Right lung (tissue), 10 donors: ENCODE measurements at places on chromosomes 6 and 20.

DNA sequence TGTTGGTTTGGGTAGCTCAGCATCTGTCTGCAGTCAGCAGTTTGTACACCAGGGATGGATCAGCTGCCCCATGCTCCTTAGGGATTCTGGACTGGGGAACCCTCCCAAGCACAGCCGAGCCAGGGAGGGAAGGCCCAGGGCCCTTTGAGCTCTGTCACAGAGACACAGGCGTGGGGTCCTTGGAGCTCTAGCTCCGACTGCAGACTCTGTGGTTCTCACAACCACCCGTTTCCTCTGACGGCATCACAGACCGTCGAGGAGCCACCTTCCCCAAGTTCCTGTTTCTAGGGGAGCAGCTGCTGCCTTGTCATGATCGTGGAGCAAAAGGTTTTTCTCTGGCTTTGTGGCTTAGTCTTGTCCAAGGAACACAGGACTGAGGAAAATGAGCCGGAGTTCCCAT is at the start of gene SLA2:
Gene SLA2, minus strand, starts transcription at position 199 of the 400 bp plus-strand sequence. CDS start 4,861 bp downstream, outside the sequence.
- no peak for DNase-seq

GRCh38 chr6:40328386-40328985 is 258.7 kb downstream of the LRFN2 start:
- DNase-seq, result peak; percentile 21

GRCh38 chr6:15804164-15805154 is 141.6 kb upstream of the DTNBP1 start:
- DNase-seq, result no peak

- no peak for DNase-seq
Observed at GRCh38 chr20:36541768-36542488, 609 bp downstream of the MYL9 start.

DNA sequence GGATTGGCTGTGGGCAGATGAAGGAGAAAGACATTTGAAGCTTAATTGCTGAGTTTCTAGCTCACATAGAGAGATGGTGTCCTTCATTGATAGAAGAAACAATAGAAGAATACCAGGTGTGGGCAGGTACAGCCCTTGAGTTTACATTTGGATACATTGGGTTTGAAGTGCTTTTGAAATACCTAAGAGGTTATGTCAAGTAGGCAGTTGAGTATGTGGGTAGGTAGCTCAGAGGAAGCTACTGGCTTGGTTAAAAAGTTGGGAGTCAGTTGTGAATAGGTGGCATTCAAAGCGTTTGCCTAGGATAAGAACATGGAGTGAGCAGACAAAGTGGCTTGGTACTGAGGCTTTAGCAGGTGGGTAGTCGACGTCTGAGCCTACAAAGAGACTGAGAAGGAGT is 25.0 kb downstream of the NDUFAF5 start:
- DNase-seq, result no peak

DNA sequence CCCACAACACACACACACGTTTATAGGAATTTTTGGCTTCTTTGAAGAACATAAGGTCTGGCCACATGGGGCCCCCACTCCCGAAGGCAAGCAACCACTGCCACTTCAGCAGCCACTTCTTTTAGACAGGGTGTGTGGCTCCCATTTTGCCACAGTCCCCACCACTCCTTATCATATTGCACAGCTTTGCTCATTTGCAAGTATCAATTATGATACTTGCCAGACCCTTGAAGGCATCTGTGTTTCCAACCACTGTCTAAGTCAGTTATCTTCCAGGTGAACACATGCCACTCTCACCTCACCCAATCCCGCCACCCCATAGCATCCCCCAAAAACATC is 73.1 kb downstream of the NOL4L start:
- no peak for DNase-seq

DNA sequence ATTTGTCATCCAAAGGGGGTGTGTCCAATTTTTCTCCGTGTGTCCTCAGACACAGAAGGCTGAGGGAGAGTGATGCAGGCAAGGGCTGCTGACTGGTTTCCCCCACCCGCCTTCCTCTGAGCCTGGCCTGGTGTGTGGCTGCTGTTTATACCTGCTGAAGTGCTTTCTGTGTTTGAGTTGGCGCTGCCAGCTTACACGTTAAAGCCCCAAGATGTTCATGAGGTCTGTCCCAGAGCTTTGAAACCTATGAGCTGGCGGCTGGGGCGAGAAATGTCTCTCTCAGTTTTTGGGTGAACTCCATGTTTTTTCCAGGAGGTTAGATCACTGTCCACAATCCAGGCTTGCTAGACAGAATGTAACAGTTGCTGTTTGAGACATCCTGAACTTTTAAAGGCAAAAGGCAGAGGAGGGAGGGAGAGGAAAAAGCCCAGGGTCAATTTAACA is 69.0 kb upstream of the CCN2 start:
- no peak for DNase-seq

- peak; percentile 4 for DNase-seq
Observed at GRCh38 chr6:167442245-167442644, 117.4 kb downstream of the TTLL2 start.

DNA sequence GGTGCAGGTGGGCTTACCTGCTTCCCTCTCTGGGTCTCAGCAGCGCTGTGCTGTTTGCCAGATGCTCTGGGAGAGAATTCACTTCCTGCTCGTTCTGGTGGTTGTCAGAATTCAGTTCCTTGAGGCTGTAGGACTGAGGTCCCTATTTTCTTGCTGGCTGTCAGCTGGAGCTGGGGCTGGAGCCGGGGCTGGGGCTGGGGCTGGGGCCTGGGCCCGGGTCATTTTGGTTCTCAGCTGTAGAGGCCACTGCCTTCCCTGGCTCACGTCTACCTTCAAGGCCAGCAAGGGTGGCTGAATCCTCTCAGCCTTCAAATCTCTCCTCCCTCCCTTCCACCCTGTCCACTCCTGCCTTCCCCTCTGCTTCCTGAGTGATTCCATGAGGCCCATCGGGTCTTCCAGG is 16.8 kb upstream of the PHACTR3 start:
- no peak for DNase-seq

GRCh38 chr6:161233986-161234661 is 39.7 kb downstream of the AGPAT4 start:
- peak; percentile 40 for DNase-seq

DNA sequence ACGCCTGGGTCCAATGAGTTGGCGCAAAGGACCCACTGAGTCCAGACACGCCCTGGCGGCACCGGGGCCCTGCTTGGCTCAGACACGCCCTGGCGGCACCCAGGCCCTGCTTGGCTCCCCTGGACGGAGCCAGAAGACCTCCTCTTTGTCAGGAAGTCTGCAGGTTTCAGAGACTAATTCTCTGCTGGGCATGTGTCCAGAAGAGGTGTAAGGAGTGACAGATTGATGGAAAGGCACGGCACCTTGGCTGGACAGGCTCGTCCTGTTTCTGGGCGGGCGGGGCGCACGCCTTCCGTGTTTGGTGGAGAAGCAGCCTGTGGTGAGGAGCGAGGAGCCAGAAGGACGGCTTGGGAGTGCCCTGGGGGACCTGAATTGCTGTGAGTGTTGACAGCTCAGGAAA is 23.1 kb upstream of the DACT2 start:
- DNase-seq, result no peak

DNA sequence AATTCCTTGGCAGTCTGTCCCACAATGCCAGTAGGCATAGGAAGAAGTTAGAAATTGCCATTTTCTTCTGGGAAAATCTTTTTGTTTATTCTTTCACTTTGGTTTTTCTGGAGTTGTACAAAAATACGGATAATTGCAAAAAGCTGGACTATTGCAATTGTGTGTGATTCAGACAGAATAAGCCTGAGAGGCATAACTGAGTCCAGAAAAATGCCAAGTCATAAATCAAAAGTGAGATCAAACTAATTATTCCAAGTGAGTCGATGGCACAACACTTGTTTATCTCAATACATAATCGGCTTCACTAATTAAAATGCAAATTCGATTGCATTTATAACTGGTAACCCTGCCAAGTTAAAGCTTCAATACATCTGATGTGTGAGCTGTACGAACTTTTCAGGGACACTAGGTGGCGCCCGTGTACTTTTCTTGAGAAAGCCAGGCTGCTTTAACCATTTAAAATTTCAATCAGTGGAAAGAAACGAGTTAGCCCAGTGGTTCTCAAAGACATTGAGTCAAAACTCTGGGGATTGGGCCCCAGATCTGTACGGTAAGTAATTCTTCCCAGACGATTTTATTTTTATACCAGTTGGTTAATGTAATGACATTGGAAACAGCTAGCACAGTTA is 102.6 kb downstream of the LAMP5 start:
- peak; percentile 54 for DNase-seq

DNA sequence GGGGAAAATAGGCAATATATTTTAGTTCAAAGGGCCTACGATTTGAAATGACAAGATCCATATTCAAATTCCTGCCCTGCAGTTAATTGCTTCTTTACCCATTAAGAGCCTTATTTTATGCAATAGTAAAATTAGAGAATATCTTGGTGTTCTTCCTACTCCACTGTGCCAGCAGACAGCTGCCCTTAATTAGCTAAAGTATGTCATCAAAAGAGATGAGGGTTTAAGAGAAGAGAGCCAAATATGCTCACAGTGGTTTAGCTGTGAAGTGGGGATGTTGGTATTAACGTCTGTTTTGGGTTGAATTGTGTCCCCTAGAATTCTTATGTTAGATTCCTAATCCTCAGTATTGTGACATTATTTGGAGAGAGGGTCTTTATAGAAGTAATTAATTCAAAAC is 148.1 kb downstream of the MOXD1 start:
- no peak for DNase-seq

GRCh38 chr20:14445310-14445709 is 107.9 kb upstream of the FLRT3 start:
- no peak for DNase-seq

- DNase-seq, result no peak
Observed at GRCh38 chr6:167226383-167226685, 64.8 kb upstream of the UNC93A start.

- DNase-seq, result no peak
Observed at GRCh38 chr20:34547844-34548613, 10.5 kb upstream of the MAP1LC3A start.

GRCh38 chr20:3887876-3888620 is 1.1 kb upstream of the PANK2 start:
- DNase-seq, result no peak

DNA sequence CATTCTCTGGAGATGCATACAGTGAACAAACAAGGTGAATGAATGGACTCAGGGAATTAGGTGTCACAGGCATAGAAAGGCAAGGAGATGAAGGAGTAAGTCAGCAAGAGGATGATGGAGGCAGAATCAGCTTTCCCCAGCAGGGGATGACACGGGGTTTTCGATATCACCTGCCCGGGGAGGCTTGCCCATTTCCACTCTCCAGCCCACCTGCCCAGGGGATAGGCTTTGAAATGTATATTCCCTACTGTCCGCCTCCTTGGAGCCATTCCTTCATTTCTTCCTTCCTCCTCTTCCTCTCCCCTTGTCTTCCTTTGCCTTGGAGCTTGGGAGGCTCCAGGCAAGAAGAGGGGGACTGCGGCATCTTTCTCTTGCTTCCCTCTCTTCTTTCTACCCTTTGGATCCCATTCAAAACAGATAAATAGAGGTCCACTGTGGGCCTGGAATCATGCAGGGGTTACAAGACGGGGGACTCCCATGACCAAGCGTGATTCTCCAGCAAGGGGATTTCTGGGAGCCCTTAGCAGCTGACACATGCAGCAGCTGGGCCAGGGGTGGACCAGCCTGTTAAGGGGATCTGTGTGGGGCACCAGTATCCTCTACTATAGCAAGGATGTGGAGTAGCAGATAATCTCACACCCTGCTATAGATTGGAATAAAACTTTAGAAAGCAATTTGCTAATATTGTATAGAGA is 23.5 kb upstream of the RNF24 start:
- DNase-seq, result no peak

DNA sequence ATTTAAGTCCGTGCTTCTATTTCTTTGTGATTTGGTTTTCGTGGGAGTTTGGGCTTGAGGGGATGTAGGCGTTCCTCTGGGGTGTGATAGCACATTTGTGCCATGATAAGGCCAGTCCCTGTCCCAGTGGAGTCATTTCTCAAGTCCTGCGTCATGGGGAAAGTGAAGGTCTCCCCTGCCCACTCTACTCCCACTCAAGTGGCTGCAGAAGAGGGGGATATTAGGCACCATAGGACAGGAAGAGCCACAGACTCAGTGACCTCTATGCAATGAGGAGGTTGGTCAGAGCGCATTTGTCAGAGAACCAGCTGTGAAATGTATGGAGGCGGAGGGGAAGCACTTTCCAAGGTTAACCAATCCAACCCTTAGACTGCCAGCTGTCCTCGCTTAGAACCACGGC is 51.9 kb upstream of the EDN1 start:
- no peak for DNase-seq

DNA sequence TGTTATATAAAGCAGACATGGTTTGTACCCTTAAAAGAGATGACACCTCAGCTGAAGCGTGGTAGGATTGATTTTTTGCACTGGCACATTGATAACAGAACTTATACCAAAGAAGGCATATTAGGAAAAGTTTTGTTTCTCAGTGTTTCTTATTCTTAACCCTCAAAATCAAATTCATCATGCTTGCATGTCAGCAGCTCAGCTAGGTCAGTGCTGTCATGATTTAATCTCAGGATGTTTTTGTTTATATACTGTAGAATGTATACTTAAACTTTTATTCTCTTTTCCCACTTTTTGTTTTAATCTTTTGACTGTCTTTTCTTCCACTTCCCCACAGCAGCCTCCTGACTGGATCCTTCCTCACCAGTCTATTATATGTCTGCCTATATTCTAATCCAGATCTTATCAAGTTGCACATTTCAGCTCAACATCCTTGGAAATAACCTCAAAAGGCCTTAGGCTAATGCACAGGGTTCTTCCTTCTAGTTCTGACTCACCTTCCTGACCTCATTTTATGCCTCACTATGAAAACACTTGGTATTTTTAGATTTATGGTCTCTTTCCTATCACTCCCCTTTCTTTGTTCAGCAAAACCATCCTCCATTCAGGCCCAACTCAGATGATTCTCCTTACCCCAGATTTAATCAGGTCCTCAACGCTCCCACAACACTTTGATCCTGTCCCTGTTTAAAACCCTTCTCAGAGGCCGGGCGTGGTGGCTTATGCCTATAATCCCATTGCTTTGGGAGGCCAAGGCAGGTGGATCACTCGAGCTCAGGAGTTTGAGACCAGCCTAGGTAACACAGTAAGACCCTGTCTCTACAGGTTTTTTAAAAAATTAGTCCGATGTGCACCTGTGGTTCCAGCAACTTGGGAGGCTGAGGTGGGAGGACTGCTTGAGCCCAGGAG is 7.2 kb downstream of the HEBP2 start:
- no peak for DNase-seq

DNA sequence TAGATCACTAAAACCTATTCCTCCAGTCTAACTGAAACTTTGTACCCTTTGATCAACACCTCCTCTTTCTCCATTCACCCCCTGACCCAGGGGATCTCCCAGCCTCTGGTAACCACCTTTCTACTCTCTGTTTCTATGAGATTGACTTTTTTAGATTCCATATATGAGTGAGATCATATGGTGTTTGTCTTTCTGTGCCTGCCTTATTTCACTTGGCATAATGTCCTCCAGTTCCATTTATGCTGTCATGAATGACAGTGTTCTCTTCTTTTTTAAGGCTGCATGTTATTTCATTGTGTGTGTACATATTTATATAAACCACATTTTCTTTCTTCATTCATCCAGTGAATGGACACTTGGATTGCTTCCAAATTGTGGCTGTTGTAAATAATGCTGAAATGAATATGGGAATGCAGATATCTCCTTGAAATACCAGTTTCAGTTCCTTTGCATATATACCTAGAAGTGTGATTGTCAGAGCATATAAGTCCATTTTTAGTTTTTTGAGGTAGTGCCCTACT is 57.7 kb downstream of the DHX35 start:
- no peak for DNase-seq

GRCh38 chr6:44117397-44118128 is 9.7 kb downstream of the MRPL14 start:
- DNase-seq, result no peak

- no peak for DNase-seq
Observed at GRCh38 chr6:80637312-80637711, 530.8 kb downstream of the BCKDHB start.
